ENCODE measurements at places on chromosomes 4 and X. TPM values are rescaled to one million over a fixed set of nuclear protein-coding genes. Genes with fewer than 3 reads are reported as not detected.

Gene SAGE1
- polyA plus RNA-seq = not detected

Gene TMPRSS11A
- not detected for polyA plus RNA-seq

Gene MAOA
- 0.73 TPM for polyA plus RNA-seq

Gene C1QTNF7
- polyA plus RNA-seq = not detected

Gene TRIM75
- polyA plus RNA-seq = not detected

Gene NPY2R
- 0.05 TPM for polyA plus RNA-seq

Gene EVC2
- polyA plus RNA-seq = not detected

GRCh38 chr4:54103190-54103574 is 3.2 kb downstream of the GSX2 start:
- no peak for DNase-seq

GRCh38 chr4:56681158-56681852 is at the start of gene HOPX:
HOPX (minus strand) TSS chr4:56681296; CDS start chr4:56657816, 23,480 bp downstream.
- no peak for DNase-seq

DNA sequence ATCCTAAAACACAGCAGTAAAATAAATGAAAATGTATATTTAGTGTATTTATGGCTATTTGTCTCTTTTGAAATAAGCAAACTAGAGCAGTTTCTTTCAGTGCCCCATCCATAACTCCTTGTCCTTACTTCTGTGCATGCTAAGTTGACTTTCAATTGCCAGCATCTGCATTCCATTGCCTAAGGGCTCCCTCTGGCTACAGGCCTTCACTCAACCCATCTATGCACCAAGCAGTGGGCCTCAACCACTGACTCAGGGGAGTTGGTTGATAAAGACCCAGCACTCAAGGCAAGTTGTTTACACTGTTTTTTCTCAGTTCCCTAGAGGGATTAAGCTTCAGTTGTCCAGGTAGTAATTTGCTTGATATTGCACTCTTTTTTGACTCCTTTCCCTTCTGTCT is 265.7 kb downstream of the IQCM start:
- no peak for DNase-seq

DNA sequence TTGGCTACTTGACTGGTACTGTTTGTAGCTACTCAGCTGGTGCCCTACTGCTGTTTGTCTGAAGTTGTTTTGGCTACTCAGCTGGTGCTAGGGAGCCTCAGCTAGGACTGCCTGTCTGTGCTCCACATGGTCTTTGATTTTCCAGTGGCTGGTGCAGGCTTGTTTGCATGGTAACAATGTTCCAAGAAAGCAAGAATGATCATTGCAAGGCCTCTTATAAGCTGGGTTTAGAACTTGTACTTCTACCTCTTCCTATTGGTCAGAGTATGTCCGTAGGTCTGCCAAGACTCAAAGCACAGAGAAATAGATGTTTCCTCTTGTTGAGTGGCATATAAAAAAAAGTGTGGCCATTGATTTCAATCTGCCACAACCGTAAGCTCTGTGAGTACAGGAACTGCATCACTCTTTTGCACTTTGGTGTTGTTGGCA is 17.6 kb downstream of the NFKB1 start:
- DNase-seq = no peak

DNA sequence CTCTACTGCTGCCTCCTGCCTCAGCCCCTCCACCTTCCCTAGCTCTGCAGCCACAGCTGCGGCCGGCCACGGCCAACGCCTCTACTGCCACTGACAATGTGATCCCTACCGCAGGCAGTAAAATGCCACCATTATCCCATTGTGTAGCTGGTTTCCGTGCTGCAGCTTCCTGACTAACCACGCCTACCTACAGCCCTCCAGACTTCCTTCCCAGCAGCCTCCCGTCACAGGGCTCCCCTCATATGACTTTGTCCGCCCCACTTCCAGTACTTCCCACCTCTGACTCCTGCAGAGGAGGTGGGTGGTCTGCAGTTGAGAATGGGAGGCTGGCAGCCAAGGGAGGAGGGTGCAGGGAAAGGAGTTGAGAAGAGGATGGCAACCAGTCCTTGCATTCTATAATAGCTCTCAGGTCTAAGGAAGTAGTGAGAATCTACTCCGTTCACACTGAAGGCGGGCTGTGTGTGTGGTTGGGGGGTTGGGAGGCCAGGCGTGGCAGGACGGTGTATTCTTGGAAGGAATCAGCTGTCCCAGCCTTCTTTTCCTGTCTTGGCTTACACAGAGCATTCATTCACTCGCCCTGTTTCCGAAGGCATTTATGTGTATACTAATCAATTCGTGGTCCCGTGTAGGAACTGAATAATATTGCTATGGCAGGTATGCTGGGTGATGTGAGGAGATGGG is 33.1 kb upstream of the USP51 start:
- no peak for DNase-seq

- no peak for DNase-seq
These were observed 105.0 kb downstream of the TBL1X start for GRCh38 chrX:9569876-9570301.

GRCh38 chr4:76095568-76095967 is 21.1 kb downstream of the ART3 start:
- no peak for DNase-seq

- DNase-seq = no peak
These were observed 43.8 kb upstream of the ARHGAP24 start for GRCh38 chr4:85431156-85431555.

DNA sequence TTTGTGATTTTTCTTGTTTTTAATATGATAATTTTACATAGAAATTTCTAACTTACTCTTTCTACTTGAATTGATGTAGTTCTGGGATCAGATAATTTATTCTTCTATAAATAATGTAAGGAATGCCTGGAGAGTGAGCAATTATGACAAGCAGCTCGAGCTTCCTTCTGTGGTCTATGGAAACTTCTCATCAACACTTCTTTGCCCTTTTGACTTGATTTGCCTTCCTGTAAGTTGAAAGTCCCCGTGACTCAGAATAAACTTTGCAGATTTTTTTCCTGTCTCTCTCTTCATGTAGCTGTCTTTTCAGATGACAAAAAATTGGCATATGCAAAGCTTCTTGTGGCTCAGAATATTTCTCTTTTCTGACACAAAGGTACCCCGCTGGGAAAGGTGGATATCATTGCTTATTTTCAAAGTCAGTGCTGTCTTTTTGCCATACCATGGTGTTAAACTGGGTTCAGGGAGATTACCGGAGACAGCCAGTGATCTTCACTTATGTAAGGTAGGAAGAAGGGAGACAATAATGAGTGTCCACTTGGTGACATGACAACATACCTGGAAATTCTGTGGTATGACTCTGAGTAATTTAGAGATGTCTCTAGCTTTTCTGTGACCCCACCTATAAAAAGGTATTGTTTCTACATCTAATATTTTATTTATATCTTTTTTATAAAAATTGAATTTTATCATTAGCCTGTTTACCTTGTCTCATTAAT is 278.6 kb upstream of the GNPDA2 start:
- no peak for DNase-seq

- DNase-seq = no peak
These were observed 89.7 kb downstream of the TET2 start for GRCh38 chr4:105236202-105236915.

- no peak for DNase-seq
These were observed 90.0 kb downstream of the ELOVL6 start for GRCh38 chr4:110108422-110108821.

GRCh38 chr4:114535725-114536124 is 62.9 kb upstream of the UGT8 start:
- DNase-seq = no peak

DNA sequence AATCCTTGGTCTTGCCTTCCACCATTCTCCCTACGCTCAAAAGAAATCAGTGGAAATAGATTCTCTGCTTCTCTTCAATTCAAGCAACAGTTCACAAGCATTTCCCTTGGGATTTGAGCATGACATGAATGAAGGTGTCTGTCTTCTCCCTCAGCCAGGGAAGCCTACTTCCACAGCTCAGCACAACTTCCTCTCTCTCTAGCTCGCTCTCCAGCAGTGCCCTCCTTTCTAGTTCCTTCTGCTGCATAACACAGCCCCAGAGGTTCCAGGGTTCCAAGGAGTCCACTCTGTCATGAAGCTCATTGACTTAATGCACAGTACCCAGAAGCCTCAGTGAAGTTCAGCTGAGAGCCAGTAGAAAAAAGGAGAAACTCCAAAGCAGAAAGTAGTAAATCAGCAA is 81.3 kb downstream of the PLS3 start:
- no peak for DNase-seq

DNA sequence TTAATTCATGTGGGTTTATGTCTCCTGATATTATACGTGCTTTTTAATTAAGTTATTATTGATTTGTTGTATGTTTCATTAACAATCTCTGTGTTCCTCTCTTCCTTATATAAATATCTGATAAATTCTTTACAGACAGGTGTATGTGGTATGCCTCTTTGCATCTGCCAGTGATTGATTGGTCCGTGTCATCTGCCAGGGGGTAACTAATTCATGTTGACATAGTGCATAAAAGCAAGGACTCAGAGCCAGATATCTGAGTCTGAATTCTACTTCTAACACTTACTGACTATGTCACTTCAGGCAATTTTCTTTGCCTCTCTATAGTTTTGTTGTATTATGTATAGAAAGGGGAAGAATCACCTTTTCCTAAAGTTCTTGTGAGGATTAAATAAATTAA is 5.2 kb upstream of the AMBN start:
- no peak for DNase-seq

- DNase-seq = no peak
These were observed 149.2 kb upstream of the ANKRD50 start for GRCh38 chr4:124861761-124862160.

DNA sequence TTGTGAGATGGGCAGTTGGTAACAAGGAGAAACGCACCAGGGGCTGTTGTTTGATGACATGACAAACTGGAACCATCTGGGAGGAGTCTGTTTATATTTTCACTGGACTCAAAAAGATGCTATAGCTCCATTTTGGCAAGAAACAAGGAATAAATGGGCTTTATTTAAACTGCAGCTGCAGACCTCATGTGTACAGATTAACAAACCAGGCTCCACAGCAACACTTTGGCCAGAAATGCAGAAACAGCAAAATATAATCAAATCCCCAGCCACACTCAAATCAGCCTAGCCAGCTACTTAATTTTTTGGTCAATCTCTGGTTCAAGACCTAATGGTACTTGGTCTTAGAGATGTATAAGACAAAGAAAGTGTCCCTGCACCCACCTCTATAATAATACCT is 52.7 kb downstream of the ASB9 start:
- DNase-seq = no peak

DNA sequence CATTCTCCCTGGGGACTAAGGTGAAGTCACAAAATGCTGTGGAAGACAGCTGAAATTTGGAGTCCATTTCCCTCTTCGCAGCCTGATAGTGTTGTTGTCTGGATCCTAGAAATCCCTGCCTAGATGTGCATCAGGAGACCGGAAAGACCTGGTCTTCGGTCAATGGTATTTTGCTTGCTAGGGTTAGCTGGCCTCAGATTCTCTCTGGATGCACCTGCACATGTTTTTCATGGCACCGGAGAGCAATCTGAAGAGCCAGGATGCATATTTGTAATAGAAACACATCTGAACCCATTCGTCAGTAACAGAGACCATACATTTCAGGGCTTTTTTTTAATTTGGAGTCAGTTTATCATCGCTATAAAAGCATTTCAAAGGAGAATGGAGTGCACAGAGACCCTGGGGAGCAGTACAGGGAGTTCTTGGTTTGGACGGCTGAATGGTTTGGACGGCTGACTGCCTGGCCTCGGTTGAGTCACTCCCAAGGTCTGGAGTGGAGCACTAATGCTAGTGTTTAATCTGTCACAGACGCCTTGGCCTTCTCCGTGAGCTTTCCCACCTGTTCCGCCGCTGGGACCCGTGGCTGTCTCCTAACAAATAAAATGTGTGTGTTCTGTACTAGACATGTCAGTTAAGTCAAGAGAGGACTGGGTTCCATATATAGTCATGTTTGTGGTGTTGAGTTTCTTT is 7.5 kb upstream of the PDLIM3 start:
- DNase-seq = no peak

DNA sequence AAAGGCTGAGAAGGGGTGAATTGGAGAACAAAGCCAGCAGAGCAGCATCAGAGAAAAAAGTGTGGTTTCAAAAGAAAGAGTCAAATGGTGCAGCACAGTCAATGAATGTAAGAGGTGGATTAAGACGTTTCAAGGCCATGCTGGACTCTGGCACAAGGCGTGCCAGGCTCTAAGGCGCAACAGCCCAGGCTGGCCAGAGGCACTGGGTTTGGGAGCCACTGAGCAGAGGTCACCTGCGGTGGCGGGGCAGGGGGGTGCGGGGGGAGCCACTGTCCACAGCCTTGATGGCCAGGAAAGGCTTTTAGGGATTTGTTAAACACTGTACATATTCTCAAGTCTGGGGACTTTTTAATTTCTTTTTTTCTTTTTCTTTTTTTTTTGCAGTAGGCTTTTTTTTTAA is 222.5 kb upstream of the FAT1 start:
- no peak for DNase-seq

Data from SK-N-SH (cell line).